ENCODE measurements at places on chromosomes 3 and 15.

DNA sequence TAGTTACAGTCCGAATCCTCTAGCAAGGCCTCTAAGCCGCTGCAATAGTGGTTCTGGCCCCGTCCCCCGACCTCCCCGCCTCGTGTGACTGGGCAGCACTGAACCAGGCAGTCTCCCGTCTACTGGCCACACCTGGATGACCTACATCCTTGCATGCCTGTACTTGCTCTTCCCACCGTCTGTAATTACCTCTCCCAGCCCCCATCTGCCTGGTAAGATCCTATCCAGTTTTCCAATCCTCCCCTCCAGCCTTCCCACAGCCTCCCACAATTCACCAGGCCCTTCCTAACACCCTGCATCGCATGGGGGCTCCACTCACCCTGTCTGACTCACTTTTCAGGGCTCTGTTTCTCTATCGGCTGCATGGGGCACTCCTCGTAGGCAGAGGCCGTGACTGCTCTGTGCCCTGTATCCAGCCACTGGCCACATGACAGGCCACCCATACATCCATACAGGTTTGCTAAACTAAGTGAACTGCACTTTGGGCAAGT lies 32.8 kb downstream of the XXYLT1 start:
- no peak for DNase-seq
- H3K27me3 ChIP-seq = no peaks in the 10 kb centered on the region
- no peaks in the 10 kb centered on the region for H3K36me3 ChIP-seq
- no peak overlapping the region for H3K4me3 ChIP-seq

DNA sequence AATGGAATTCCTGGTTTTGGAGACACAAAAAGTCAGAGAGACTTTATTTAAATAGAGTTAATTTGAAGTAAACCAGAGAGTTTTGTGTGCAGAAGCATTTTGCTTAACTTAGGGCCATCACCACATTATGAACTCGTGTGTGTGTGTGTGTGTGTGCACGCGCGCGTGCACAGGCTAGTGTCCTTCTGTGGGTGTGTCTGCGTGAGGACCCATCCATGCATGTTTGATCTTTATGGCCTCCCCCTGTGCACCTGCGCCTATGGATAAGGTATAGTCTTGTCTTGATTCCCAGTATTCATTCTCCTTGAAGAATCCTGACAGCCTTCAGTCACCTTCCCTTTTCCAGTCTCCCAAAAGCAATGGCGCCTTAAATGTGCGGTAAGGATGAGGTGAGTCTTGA lies 26.0 kb downstream of the MUC20 start:
- no peak for DNase-seq
- H3K27me3 ChIP-seq = peaks cover 2% of the 10 kb centered on the region
- H3K4me3 ChIP-seq = no peak overlapping the region
- no peak overlapping the region for H3K27ac ChIP-seq

- DNase-seq = peak; percentile 87
- no peaks in the 10 kb centered on the region for H3K36me3 ChIP-seq
- peak overlapping the region; percentile 47 for H3K4me3 ChIP-seq
- H3K27me3 ChIP-seq = no peaks in the 10 kb centered on the region
These were observed 357.1 kb upstream of the CFAP20DC start for GRCh38 chr3:59406943-59407342.

DNA sequence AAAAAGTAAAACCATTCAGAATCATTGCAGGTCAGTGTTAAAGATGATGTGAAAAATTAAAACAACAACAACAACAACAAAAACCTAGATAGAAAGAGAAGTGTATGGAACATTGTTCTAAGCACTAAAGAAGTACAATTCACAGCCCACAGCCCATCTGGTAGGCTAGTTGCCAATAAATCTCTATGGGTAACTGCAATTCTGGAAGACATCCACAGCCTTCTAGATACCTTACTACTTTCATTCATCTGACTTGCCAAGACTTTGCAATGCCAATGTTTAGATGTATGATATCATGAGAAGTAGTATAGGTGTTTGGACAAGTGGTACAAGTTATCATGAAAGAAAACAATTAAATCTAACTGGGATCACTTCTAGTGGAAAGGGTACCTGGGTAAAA lies 198.6 kb downstream of the VGLL3 start:
- DNase-seq = no peak
- H3K27ac ChIP-seq = no peak overlapping the region
- H3K4me3 ChIP-seq = no peak overlapping the region

DNA sequence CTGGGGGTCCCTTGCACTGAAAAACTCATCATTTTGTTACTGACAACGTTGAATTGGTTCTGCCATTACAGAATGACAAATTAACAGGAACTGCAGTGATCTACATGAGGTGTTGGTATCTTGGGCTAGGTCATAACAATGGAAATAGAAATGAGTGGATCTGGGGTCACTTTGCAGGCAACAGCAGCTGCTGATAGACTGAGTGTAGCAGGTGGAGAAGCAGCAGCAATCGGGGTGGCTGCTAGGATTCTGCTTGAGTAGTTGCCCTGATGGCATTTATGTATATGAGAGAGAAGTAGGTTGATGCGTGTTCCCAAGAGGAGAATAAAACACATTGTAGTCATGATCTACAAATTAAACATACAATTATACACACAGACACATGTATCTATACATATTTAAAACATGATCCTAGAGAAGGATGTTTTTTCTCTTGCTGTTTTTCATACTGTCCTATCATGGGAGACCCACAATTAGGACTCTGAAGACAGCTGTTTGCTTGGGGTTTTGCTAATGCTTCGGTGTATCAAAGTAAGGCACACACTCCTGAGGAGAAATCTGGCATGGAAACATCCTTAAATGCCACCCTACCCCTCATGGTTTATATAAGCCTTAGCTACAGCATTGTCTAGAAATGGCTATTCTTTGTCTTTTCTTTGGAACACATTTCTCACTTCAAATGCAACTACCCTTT lies 15.8 kb upstream of the THBS1 start:
- H3K27me3 ChIP-seq = no peaks in the 10 kb centered on the region
- DNase-seq = no peak
- H3K27ac ChIP-seq = no peak overlapping the region
- no peaks in the 10 kb centered on the region for H3K36me3 ChIP-seq
- no peak overlapping the region for H3K4me3 ChIP-seq

- peaks cover 14% of the 10 kb centered on the region for H3K4me1 ChIP-seq
- no peak for DNase-seq
- no peak overlapping the region for H3K27ac ChIP-seq
These were observed 44.5 kb downstream of the LIMD1 start for GRCh38 chr3:45639044-45639392.

- no peaks in the 10 kb centered on the region for H3K27me3 ChIP-seq
- H3K36me3 ChIP-seq = no peaks in the 10 kb centered on the region
- no peak overlapping the region for H3K27ac ChIP-seq
- no peak for DNase-seq
- no peaks in the 10 kb centered on the region for H3K4me1 ChIP-seq
These were observed 29.7 kb downstream of the CCDC13 start for GRCh38 chr3:42743204-42743995.

- H3K4me1 ChIP-seq = peaks cover 20% of the 10 kb centered on the region
- H3K4me3 ChIP-seq = peak overlapping the region; percentile 19
- H3K36me3 ChIP-seq = no peaks in the 10 kb centered on the region
- DNase-seq = peak; percentile 82
- H3K27me3 ChIP-seq = no peaks in the 10 kb centered on the region
These were observed 121.0 kb downstream of the PDZRN3 start for GRCh38 chr3:73503781-73504180.

DNA sequence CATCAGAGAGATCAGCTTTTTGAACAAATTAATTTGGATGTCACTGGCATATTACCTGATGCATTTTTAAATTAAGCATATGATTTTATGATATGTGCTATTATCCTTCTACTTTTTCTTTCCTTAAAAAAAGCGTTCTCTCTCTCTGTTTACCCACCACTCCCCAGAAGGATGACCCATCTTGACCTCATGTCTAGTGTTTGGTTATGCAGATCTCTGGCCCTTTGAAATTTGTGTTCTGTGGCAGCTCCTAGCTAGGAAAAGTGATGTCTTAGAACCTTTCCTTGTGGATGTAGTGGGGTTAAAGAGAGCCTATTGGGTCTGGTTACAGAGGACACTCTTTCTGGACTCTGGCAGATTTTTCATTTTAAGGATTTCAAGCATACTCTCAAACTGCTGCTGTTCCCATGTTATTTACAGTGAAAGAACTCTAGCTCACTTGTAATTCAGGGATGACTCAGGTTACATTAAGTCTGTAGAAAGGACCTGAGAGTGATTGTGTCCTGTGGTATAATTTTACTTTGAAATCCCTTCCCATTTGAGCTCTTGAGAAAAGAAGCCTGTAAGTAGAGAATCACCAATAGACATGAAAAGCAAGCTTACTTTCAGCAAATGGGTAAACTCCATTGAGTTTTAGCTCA lies 23.8 kb downstream of the ARHGEF26 start:
- DNase-seq = no peak
- H3K27ac ChIP-seq = no peak overlapping the region
- no peaks in the 10 kb centered on the region for H3K36me3 ChIP-seq
- no peaks in the 10 kb centered on the region for H3K4me1 ChIP-seq
- H3K4me3 ChIP-seq = no peak overlapping the region

- no peaks in the 10 kb centered on the region for H3K27me3 ChIP-seq
- no peak overlapping the region for H3K4me3 ChIP-seq
- H3K4me1 ChIP-seq = no peaks in the 10 kb centered on the region
- no peak overlapping the region for H3K27ac ChIP-seq
- no peak for DNase-seq
These were observed 343.0 kb downstream of the ROBO1 start for GRCh38 chr3:79424811-79425210.

GRCh38 chr3:32870373-32871095 lies 52.7 kb downstream of the TRIM71 start:
- no peak overlapping the region for H3K4me3 ChIP-seq
- no peaks in the 10 kb centered on the region for H3K27me3 ChIP-seq
- no peaks in the 10 kb centered on the region for H3K36me3 ChIP-seq
- no peak overlapping the region for H3K27ac ChIP-seq
- DNase-seq = no peak

- no peak overlapping the region for H3K4me3 ChIP-seq
- no peak overlapping the region for H3K27ac ChIP-seq
These were observed 59.1 kb upstream of the PARL start for GRCh38 chr3:183943739-183944138.

DNA sequence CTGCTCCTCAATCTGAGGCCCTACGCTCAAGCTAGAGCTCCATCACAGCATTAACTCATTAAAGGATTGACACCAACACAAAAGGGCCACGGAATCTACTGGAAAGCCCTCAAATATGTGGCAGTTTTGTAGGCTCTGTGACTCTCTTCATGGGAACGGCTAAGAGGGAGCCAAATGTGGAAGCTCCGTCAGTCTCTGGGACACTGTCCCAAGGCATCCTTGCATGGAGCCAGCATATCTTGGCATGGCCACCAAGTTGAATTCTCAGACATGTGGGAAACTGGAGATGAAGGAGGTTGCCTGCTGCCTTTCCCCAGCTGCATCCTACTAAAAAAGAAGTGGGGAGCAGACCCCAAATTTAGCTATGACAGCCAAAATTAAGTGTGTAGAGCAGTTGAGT lies 296.9 kb downstream of the NTRK3 start:
- no peaks in the 10 kb centered on the region for H3K36me3 ChIP-seq
- no peak for DNase-seq
- H3K27me3 ChIP-seq = no peaks in the 10 kb centered on the region

DNA sequence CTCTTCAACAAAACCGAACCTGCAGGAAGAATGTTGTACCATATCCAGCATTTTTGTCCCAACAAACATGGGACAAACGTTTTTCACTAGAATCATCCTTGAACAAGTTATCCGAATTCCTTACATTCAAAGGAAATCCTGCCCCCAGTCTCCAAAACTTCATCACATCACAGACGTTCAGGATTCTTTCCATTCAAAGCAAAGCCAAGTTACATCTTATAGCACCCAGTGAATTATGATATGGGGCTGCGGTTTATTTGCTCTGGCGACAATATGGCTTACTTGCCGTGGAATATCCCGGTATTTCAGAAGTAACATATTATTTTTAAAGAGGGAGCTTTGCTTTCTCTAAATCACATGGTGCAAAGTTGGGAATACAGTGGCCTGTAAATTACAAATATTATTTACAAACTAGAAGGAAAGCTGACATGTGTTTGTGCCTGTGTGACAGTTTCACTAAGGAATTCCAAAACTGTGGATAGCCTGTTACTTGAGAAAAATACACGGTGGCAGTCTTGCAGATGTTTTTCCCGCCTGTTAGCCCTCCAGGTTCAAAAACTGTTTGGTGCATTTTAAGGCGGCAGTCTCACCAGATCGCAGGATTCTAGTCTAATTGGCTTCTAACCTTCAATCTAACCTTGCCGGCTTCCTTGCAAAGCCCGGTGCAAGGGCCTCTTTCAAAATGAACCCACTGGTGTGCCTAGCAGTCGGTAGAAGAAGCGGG lies 736 bp upstream of the MBNL1 start:
- peak overlapping the region; percentile 96 for H3K27ac ChIP-seq
- no peaks in the 10 kb centered on the region for H3K27me3 ChIP-seq
- no peaks in the 10 kb centered on the region for H3K36me3 ChIP-seq

Data from MM.1S (cell line).